ENCODE measurements at places on chromosomes 6 and 20. TPM values are rescaled to one million over a fixed set of nuclear protein-coding genes. Genes with fewer than 3 reads are reported as not detected.

Gene C6orf132
- 2.9 TPM for polyA plus RNA-seq

Gene CST4
- polyA plus RNA-seq, result not detected

Gene ELOVL2
- polyA plus RNA-seq, result 5.9 TPM

Gene SRC
- 79.5 TPM for polyA plus RNA-seq

Gene SPTLC3
- 6.5 TPM for polyA plus RNA-seq

Gene NCOA7
- 16.6 TPM for polyA plus RNA-seq

Gene IGF2R
- 44.1 TPM for polyA plus RNA-seq

Gene RHAG
- 1.7 TPM for polyA plus RNA-seq

Gene PGC
- 10.5 TPM for polyA plus RNA-seq

DNA sequence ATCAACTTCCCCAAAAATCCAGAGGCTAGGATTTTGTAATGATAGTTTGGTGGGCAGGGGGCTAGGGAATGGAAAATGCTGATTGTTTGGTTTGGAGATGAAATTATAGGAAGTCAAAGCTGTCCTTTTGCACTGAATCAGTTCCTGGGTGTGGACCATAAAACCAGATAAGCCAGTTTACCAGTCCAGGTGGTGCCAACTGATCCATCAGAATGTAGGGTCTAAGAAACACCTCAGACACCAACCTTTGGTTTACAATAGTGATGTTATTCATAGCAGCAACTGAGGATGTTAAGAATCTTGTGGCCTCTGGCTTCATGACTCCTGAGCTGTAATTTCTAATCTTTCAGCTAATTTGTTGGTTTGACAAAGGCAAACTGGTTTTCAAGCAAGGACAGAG is 496.6 kb upstream of the EPHA7 start:
- no peak for DNase-seq

GRCh38 chr6:63609231-63609630 is 26.4 kb upstream of the PHF3 start:
- DNase-seq, result no peak

DNA sequence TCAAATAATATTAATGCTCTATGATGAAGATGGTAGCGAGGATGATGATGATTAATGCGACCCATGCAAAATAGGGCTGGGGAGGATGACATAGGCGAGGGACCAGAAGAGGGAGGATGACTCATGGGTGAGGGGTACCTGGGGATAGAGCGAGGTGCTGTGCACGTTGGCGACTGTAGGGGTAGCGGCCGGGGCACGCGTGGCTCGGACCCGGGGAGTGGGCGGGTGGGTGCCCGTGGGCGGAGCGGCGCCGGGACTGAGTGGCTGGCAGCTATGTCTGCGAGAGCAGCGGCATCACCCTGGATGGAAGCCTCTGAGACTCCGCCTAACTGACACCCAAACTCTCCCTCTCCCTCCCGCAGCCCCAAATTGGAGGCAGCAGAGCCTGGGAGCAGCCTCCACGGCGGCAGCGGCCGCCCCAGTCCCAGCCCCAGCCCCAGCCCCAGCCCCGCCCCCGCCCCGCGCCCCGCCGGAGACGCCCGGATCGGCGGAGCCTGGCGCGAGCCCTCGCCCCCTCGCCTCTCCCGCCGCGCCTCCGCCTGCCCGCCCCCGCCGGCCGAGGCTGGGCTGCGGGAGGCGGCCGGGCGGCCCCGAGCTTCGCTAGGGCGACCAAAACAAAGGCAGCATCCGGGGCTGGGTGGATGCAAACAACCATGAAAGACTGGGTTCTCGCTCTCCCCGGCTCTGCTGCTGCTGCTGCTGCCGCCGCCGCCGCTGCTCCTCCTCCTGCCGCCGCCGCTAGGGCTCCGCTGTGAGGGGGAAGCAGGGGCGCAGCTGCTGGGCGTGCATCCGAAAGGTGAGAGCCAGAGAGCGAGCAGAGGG is at the start of gene RIMS1:
TSS of gene RIMS1 (plus strand) at position 367 of the 822 bp plus-strand sequence. CDS start 474 bp downstream, outside the sequence.
- no peak for DNase-seq

GRCh38 chr6:106522562-106523250 is 106.6 kb downstream of the RTN4IP1 start:
- no peak for DNase-seq

DNA sequence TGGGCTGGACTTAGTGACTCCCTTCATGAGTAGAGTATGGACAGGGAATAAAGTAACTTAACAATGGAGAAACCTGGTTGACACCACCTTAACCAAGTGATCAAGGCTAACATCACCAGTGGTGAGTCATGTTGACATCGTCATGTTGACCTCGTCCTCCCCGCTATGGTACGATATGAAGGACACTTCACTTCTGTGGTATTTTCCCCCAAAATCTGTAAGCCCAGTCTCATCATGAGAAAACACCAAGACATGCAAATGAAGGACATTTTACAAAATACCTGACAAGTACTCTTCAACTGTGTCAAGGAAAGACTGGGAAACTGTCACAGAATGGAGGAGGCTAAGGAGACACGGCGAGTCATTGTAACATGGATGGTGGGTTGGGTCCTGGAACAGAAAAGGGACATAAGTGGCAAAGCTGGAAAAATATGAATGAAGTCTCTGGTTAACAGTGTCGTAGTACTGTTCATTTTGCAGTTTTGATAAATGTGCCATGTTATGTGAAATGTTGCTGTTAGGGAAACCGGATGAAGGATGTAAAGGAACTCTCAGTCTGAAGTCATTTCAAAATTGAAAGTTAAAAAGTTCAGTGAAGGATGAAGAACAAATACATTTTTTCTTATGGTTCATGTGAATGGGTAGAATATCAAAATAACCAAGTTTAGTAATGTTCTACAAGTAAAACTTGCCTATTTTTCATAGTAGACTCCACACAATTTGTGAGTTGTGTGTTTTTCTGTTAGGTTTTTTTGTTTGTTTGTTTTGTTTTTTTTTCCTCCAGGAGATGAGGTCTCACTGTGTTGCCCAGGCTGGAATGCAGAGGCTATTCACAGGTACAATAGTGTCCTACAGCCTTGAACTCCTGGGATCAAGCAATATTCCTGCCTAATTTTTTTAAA is 247.5 kb downstream of the TMEM242 start:
- no peak for DNase-seq

GRCh38 chr20:35891375-35891774 is 62.9 kb downstream of the SCAND1 start:
- no peak for DNase-seq

DNA sequence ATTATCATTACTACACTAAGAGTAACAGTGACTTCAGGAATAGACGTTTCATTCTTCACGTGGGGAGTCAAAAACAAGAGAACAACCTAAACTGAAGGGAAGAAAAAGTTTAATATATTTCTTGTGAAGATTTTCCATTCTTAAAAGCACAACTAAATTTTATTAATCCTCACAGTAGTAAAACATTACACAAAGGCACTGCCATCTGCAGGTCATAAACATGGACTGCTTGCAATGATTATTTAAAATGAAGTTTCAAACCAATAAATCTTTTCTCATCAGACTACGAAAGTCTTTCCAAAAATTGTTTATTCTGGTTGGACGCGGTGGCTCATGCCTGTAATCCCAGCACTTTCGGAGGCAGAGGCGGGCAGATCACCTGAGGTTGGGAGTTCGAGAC is 2.6 kb downstream of the NCOA5 start:
- no peak for DNase-seq

GRCh38 chr20:4617019-4617418 is 104.7 kb upstream of the PRND start:
- no peak for DNase-seq

DNA sequence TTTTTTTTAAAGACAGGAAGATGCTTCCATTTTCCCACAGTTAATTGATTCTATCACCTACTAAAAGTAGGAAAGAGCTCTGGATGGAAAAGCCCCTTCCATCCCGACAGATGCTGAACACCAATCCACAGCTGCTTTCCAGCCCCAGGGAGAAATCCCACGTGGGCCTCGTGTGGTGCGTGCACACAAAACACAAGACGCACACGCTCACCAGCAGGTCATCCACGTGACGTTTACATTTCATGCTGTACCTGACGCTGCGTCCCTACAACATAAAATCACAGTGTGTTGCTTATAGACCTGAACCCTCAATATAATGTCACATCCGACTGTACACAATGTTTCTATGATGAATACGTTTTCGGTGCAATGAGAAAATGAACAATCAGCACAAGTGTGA is 50.2 kb upstream of the DACT2 start:
- no peak for DNase-seq

DNA sequence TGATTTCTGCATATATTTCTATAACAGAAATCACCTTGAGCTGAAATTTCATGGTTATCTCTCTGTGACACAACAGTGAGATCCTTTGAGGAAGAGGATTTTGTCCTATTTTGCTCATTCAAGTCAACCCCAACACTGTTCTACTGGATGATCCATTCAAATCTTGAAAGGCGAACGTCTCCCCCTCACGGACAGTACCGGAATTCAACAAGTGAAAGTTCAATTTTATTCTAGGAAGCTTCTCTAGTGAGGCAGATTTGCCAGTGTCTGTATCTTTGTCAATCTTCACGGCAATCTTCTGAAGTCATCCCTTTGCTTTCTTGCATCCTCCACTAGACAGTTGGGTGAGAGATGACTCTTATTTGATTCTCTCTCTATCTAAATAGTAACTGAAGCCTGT is 91.7 kb upstream of the PDE7B start:
- DNase-seq, result no peak

DNA sequence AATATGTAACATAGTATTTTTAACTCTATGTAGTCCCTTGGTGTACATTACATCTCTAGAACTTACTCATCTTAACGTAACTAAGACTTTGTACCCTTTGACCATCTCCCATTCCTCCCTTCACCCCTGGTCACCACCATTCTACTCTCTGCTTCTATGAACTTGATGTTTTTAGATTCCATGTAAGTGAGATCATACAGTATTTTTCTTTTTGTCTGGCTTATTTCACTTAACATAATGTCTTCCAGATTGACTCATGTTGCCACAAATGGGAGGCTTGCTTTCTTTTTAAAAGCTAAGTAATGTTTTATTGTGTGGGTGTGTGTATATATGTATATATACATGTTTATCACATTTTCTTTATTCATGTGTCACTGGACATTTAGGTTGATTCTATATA is 55.8 kb downstream of the TMEM200A start:
- DNase-seq, result no peak

- no peak for DNase-seq
Measured at GRCh38 chr6:43750622-43751021, 19.4 kb upstream of the VEGFA start.

- DNase-seq, result no peak
Measured at GRCh38 chr6:140230282-140230681, 855.8 kb upstream of the CITED2 start.

DNA sequence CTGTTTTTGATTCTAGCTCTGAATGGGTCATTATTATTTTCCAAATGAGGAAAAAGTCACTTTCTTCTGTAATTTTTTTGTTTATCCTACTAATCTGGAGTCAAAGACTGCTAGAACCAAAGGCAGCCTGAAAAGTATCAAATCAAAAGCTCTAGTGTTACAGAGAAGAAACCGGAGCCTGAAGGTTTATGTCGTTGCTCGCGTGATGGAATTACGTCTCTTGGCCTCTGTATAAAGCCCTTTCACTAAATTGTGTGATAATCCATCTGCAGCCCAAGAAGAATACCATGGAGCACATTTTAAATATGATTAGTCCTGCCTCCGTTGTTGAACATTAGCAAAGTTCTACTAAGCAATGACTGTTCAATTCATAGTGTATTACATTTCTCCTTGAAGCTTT is 738.6 kb downstream of the C6orf118 start:
- DNase-seq, result no peak

GRCh38 chr20:50285376-50286173 is 94.9 kb downstream of the CEBPB start:
- DNase-seq, result no peak

DNA sequence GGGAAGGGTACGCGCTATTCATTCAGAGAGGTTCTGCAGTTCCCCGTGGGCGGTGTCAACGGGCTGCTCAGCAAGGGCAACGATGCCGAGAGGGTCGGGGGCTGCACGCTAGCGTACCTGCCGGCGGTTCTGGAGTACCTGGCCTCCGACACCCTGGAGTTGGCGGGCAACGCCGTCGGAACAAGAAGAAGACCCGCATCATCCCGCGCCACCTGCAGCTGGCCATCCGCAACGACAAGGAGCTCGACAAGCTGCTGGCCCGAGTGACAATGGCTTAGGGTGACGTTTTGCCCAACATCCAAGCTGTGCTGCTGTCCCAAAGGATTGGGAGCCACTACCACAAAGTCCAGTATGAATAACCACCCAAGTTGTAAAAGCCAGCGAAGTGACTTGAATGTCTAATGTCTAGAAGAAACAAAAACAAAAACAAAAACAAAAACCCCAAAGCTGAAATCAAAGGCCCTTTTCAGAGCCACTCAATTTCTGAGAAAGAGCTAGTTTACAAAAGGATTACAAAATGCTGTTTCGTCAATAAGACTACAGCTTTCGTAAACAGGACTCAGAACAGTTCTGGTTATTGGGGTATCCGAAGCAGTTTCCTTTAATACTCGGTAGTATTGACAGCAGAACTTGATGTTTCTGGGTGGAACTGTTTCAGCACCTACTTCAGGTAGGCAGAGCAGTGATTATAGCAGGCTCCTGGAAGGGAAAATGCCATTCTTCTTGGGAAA is 21.9 kb upstream of the SLC17A4 start:
- no peak for DNase-seq

Measured in right lung (tissue), 10 donors.